Fibroblast of mammary gland (primary cell): ENCODE measurements at places on chromosomes 3 and 15.

GRCh38 chr3:42655331-42655888 is 1.9 kb downstream of the ZBTB47 start:
- DNase-seq = no peak

DNA sequence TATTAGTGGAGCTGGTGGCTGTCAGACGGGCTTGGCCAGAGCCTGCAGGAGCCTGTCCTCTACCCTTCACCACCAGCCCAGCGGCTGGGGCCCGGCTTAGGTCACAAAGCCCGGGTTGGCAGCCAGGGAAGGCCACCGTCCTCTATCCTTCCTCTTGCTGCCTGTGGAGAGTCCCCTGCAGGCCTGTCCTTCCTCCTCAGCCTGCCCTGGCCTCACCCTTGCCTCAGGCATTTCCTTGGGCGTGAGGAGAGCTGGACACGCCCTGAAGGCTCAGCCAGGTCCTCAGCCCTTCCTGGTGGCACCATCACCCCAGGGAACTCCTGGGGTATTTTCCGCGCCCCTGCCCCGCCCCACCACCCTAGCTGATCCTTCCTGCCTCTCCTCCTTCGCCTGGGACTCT is 7.7 kb downstream of the CHAC1 start:
- DNase-seq = no peak

DNA sequence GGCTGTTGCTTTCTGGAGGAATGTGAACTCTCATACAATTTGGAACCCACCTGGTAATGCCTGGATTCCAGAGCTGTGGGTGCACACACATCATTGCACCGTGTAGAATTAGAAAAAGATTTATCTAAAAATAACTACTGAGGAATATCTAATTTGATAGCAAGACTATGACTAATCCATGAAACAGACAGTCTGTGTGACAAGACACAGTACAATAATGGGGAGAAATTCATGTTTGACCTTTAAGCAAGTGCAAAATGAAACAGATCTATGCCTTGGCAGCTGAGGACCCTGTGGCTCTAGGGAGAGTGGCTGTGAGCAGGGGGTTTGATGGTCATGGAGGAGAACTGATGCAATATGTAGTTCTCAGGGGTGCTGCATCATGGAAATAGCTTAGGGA is 7.9 kb upstream of the DOCK3 start:
- no peak for DNase-seq

DNA sequence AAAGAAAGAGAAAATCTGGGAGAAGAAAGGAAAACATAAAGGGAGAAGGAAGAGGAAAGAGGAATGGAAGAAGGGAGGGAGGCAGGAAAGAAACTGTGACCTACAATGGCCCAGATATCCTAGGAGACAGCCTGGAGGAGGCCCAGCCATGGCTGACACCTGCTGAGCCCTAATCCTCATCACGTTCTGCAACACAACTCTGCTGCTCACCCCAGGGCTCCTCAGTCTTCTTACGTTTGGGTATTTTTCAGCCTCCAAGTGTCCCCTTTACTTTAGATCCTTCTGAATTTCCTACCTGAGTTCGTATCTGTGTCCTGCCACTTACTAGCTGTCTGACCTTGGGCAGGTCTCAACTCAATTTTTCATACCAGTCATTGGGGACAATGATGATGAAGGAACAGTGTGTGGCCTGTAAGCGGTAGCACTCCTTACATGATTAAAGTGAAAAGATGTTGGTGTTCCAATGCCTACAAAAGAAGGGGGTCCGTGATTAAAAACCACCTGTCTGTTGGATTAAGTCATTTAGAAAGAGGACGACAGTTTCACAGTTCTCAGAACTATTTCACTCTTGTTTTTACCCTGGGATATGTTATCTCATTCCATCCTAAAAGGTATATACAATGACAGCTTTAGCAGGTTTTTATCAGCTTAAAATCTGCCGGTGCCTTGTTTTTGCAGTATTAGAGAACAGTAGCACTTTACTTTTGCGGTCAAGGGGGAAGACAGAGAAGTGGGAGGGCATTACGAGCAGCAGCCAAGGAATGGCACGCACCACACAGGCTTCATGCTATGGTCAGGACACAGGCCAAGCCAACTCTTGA is 47.4 kb downstream of the CCR4 start:
- no peak for DNase-seq

DNA sequence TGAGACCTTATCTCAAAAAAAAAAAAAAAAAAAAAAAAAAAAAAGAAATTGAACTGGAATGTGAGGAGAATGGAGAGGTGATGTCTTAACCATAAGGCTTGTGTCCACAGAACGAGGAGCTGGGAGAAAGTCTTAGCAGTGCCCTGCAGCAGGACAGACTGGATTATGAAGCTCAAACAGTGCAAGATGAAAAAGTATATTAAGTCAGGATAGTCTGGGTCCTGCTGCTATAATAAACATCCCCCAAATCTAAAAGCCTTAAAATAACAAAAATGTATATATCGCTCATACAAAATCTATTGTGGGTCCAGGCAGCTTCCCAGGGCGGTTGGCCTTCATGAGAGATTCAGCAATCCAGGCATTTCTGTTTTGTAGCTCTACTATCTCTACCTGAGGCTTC is 175.5 kb downstream of the RAB11A start:
- DNase-seq = no peak
